Stomach (tissue), 19 donors: ENCODE measurements at places on chromosomes 11 and 22. TPM values are rescaled to one million over a fixed set of nuclear protein-coding genes. Genes with fewer than 3 reads are reported as not detected.

MMP11 gene
- 5.3 TPM for total RNA-seq

RNF215 gene
- 15.6 TPM for total RNA-seq

CRYBB1 gene
- total RNA-seq = not detected

POTEH gene
- not detected for total RNA-seq

TMEM132A gene
- total RNA-seq = 85.3 TPM

CD3E gene
- 7.1 TPM for total RNA-seq

DNA sequence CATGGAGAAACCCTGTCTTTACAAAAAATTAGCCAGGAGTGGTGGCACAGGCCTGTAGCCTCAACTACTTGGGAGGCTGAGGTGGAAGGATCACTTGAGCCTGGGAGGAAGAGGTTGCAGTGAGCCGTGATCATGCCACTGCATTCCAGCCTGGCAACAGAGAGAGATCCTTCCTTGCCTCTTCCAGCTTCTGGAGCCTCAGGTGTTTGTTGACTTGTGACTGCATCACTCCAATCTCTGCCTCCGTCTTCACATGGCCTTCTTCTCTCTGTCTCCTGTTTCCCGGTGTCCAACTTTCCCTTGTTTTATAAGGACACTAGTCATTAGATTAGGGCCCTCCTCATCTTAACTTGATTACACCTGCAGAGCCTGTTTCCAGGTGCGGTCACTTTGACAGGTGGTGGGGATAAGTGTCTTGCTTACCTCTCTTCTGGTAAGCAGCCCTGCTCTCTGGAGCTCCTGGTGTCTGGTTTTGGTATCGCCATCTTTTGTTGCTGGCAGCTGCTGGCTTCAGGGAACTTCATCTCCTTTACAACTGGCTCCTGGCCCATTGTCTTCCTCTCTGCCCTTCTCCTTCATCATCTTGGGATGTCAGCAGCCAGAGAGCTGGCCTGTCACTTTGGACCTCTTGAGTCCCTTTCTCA, 8.2 kb upstream of the USP2 start:
- peak; percentile 37 for DNase-seq

DNA sequence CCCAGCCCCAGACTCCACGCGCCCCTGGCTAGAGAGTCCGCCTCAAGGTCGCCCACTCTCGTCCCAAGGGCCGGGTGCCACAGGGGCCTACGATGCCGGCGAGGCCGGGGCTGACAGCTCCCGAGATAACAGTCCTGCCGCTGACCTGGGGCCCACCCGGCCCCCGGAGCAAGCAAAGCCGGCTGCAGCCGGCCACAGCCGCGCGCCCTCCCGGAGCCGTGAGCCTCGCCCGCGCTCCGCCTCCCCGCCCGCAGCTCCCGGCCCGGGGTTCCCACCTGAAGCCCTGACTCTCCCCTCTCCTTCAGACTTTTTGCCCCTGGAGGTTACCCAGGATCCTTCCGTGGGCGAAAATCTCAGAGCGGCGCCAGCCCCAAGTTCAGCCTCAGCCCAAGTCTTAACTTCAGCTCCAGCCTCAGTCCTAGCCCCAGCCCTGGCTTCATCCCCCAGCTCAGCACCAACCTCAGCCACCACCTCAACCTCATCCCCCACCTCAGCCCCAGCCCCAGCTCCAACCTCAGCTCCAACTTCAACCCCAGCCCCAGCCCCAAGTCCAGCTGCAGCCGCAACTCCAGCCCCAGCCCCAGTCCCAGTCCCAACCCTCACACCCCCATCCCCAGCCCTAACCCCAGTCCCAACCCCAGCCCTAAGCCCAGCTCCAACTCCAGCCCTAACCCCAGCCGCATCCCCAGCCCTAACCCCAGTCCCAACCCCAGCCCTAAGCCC, 1.7 kb downstream of the KLHDC7B start:
- no peak for DNase-seq

DNA sequence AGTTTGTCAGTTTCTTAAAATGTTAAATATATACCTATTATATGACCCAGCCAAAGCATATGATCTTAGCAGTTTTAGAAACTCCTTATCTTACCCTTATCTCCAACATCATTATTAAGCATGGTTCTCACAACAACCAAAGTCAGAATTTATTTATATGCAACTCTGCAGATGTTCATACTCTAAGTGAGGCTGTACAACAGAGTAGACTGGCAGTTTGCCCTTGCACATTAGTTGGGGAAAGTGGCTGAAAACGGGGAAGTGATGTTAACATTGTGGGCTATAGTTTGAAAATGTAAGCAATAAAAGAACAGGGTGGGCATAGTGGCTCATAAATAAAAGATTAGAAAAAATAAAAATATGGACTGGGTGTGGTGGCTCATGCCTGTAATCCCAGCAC, 49.7 kb downstream of the ATG16L2 start:
- no peak for DNase-seq

DNA sequence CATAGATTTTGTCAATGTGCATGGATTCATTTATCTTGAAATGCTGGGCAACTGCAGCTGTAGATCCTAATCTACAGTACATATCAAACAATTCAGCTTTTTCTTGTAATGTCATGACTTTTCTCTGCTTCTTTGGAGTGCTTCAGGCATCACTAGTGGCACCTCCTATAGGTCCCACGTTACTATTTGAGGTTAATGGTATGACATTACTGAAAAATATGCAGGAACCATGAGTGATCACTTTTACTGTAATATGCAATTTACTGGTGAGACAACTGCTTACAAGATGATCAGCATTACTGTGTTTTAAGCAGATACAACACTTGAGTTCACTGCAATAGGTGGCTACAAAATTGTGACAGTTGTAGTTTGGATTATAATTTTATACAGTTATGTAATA, 3.0 kb downstream of the CENATAC start:
- no peak for DNase-seq

DNA sequence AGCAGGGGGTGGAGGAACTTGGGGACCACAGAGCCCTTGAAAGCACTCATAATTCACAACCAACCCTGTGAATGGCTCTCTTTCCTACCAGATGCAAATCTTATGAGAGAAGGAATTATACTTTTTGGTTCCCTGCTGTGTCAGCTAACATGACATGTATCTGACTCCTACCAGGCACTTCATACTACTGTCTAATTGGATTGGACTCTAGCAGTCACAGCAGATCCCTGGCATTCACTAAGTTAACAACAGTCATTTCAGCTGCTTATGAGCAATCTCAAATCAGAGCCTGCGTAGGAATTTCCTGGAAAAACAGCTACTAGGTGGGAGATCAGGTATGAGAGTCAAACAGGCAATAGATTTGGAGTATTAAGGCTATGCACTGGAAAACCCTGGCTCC, 11.1 kb upstream of the ENDOD1 start:
- DNase-seq = no peak

- DNase-seq = no peak
Measured at GRCh38 chr11:72535194-72535547, 100.8 kb upstream of the CLPB start.

- no peak for DNase-seq
Measured at GRCh38 chr11:84468235-84468634, 1158.9 kb downstream of the DLG2 start.

GRCh38 chr22:50683994-50684371, 11.4 kb downstream of the SHANK3 start:
- DNase-seq = peak; percentile 13

DNA sequence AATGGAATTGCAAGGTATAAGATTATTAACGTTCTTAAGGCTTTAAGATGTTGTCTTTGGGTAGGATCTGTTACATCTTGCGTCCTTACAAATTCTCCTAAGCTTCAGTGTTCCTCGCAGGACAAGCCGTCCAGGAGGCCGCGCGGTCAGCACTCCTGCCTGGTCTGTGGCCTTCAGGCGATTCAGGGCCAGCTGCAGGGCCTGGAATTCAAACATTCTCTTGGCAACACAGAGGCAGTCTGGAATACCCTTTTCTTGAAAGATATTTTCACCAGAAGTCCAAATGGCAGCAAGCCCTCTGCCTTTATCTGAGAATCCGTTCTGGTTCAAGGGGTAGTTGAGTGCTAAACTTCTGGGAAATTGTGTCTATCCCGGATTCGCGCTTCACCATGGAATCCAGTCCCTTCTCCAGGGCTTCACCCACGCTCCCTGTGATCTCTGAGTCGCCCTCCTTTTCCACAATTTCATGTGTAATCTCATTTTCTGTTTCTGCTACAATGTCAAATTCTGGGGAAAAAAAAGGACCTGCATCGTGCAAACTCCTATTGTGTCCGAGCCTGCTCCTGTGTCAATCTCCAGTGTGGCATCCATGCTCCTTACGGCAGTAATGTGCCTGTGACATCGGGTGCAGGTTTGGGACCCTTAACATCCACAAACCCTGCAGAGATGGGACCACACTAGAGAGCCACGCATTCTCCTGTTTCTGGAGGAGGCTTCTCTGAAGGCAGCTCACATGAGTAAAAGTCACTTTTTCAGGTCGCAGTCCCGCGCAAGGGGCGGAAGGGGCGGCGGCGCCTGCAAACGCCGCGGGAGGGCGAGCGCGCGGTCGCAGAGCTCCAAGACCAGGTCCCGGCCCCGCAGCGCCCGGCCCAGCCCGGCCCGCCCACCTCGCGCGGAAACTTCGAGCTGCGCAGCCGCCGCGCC, 25.4 kb upstream of the SORL1 start:
- DNase-seq = peak; percentile 70

DNA sequence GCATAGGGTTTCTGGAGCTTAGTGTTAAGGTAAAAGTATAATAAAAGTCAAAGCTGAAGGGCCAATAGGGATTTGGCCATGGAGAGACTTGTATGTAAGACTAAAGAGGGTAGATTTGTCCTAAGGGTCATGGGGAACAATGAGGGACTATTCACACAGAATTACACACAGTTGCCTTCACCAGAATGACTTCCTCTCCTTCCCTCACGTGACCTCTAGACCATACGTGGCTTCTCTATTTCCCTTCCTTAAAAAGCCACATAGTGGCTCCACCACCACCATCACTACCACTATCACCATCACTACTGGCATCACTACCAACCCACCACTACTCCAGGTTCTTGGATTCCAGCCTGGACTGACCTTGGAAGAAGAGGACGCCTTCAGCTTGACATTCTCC, 2.8 kb downstream of the HPX start:
- DNase-seq = peak; percentile 13
